ENCODE measurements at places on chromosomes 5 and 9.

DNA sequence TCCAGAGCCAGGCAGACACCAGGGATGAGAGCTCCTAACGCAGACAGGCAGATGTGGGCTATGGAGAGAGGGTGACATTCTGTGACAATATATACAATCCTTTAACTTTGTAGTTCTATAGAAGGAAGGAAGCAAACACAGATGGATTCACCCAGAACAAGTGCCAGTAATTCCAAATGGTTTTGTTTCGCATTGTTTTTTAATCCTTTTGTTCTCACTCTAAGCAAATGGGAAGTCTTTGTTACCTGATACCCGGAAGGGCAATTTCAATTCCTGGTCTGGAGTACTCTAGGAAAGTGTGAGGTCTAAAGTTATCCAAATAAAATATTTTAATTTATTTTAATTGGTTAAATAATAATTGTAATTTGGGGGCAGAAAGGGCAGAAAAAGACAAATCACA lies 2.5 kb downstream of the FRMD3 start:
- DNase-seq = peak; percentile 22

- no peak for DNase-seq
These were observed 68.0 kb upstream of the PIP5K1B start for GRCh38 chr9:68637020-68637419.

DNA sequence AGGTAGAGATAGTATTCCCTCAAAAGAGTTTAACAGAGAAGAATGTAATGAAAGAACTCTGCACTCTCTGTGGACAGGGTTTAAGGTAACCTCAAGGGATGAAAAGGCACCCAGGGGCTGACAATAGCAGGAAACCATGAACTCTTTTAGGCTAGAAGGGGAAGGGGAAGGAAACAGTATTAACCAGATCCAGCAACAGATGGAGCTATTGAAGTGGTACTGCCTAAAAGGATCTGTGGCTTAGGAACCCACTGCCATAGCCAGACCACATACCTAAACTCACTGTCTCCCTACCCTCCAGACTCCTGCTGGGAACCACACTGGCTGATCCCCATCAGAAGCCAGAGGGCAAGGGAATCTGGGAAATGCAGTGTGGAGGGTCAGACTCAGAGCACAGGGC lies 35.5 kb downstream of the PLGRKT start:
- DNase-seq = no peak

DNA sequence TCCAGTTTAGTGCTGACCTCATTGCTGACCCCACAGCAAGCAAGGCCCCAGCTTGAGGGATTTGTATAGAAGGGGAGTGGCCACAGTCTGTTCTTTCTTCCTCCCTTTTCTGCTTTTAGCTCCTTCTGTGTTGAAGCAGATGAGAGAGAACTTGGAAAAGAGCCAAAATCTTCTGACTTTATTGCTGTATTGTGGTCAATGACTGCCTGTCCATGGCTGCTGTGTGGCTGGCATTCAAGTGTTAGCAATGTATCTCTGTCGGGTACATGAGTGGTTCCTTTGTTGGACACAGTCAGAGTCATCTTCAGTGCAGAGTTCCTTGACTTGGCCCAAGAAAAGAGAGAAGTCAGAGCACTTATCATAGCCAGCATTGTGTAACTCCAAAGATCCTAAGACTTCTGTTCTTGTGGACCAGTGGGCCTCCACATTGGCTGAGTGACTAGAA lies 154.1 kb downstream of the LRRC70 start:
- no peak for DNase-seq

GRCh38 chr5:112848116-112848811 lies 12.8 kb upstream of the SRP19 start:
- peak; percentile 57 for DNase-seq

DNA sequence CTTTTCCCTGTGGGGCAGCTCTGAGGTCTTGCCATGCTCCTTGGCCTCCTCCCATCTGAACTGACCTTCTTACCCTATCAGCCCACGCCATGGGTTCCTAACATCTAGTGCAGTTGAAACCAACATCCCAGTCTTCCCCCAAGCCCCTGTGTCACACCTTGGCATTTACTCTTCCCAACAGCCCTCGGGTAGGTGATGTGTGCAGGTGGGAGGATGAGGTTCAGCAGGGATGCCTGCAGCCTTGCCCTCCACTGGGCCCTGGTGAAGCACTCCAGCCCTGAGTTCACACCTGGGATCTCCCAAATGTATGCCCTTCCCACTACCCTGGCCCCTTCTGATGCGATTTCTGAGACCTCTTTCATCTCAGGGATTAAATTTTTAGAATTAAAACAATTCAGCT lies 15.5 kb downstream of the IRX2 start:
- DNase-seq = no peak

- DNase-seq = no peak
These were observed 6.4 kb downstream of the ISCA1 start for GRCh38 chr9:86275962-86276361.
